ENCODE measurements at places on chromosomes 7 and 10.
A peak's percentile ranks its signal among the peaks of the same experiment; 100 is the strongest.

GRCh38 chr7:29657856-29658255, 94.2 kb downstream of the PRR15 start:
- DNase-seq = no peak

DNA sequence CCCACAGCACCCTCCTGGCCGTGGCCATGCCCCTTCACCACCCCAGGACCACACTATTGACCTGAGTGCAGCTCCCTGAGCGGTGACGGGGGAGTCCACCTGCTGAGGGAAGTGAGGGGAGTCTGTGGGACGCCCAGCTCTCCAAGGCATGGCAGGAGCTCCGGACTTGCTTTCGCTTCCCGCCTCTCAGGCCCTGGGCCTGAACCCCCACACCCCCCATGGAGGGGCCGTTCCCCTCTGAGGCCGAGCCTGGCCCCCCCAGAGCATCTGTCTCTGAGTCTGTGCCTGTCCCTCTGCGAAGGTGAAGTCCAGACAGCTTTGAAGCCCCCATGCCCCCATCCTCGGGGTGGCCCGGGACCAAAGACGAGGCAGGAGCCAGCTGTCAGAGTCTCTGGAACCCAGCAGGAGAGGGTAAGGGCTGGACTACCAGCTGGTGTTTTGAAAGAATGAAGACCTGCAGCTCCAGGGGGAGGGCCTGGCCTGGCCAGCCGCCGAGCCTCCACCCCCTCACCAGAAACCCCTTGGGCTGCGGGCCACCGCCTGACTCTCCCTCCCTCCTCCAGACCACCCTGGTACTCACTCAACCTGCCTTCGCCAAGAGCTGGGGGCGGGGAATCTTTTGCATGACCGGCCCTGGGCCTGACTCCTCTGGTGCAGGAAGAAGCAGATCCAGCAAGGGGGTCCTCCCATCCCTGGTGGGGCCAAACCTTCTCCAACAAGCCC, 114.0 kb downstream of the PDGFA start:
- peak; percentile 69 for DNase-seq

DNA sequence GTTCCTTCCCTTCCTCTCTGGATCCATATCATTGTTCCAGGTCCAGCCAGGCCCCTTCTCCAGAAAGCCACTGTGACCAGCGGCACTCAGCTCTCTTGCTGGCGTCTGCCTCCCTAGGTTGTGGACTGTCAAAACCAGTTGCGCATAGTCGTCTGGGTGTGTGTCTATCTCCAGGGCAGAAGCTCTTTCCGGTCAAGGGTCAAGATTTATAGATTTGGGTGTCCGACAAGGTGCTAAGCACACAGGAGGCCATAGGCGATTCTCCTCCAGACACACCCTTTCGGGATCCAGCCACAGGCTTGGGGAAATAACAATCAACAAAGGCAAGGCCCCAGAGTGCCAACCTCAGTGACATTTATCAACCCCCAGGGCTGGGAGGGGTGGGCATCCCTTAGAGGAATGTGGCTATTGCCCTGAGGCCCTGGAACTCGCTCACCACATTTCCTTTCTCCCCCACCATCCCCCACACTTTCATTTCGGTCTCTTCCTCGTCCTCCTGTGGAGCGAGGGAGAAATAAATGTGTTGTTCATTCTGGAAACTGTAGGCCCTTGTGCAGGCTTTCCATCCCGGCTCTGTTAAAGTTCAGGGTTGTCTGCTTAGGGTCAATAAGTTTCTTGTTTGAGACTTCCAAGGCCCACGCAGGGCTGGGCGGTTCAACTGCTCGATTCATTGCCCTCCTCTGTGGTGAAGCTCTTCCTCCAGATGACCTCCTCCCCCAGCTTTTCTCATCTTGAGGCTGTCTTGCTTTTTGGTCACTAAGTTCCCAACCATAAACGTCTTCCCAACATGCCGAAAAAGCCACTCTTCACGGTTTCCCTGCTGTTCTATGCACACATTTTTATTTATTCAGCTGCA, 57.9 kb downstream of the AFAP1L2 start:
- no peak for DNase-seq

DNA sequence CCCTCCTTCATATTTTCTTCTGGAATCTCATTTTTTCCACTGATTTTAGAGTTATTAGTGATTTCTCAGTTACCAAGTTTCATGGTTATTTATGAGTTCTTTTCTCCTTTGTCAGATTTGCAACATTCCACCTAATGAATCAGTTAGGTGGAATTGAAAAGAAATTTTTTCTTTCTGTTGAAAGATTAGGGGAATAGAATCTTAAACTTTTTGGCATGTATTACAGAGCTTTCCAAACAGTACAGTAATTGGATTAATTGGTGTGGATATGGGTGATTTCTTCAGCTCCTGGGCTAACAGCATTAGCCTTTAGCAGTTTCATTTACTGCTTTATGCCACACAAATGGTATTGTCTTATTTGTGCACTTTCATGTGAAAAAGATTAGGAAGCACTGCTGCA, 17.0 kb downstream of the STAM start:
- DNase-seq = no peak

- DNase-seq = peak; percentile 10
Observed at GRCh38 chr7:95545007-95545615, 51.2 kb downstream of the PDK4 start.

DNA sequence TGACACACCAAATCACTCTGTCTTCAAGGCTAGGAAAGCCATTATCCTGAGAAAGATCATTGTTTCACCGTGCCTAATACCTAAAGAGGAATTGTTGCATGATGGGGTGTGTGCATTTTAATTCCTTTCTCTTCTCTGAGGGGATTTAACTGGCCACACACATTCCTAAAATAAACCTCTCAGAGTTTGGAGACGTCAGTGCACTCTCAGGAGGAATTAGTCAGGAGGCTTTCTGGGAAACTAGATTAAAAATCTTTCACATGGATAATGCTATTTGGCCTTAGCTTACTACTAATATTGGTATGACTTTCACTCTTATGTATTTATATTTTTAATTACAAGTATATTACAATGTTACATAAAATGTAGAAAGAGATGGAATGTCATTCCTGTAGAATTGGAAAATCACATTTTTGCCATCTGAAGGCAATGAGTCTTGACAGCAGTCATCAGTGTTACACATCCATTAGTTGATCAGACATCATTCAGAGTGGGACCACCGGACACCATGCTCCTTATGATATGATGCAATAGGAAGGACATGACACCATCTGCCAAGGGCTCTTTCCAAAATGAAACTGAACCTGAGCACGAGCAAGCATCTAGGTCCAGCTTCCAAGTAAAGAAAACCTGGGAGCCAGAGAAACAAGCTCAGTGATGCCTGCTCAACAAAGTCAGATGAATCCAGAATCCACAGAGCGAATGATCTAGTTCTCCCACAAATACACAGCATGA, 43.1 kb upstream of the TMEM273 start:
- no peak for DNase-seq

- no peak for DNase-seq
Observed at GRCh38 chr10:11473128-11473760, 138.2 kb downstream of the USP6NL start.

GRCh38 chr10:123382491-123382890, 228.3 kb downstream of the BUB3 start:
- no peak for DNase-seq

DNA sequence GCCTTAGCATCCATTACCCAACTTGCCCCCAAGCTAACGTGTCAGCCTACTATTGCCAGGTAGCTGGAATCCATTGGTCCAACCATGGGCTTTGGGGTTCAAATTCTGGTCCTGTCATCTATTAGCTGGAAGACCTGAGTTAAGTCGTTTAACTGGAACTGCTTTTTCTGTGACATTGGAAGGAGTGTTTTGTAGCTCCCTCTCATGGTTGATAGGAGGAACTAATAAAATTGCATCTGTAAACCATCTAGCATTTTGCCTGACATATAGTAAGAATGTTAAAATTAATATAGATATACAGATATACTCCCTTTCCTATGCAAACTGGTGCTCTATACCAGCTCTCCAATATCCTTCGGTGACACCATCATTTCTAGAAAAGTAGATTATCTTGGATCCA, 23.8 kb upstream of the SLF2 start:
- DNase-seq = no peak

- DNase-seq = no peak
Observed at GRCh38 chr7:112882511-112882910, 92.3 kb upstream of the TMEM168 start.

DNA sequence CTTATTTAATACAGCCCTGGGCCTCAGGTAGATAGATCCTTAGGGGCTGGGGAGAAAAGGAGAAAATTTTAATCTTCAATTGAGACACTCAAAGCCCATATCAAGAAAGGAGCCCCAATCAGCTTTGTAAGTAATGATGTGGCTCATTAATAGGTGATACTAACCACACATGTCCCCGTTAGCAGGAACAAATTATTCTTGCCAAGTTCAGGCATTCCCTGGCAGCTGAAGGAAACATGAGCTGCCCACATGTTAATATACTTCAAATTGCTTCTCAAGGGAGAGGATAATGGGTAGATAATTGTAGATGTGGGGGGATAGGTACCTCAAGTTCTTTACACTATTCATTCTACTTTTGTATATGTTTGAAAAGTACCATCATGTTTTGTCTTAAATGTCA, 14.5 kb downstream of the IFIT5 start:
- DNase-seq = no peak

- DNase-seq = no peak
Observed at GRCh38 chr10:32384171-32384570, 37.2 kb upstream of the EPC1 start.

- DNase-seq = no peak
Observed at GRCh38 chr7:77825131-77825530, 26.6 kb downstream of the PHTF2 start.

GRCh38 chr7:17444673-17445072, 146.2 kb downstream of the AHR start:
- no peak for DNase-seq

DNA sequence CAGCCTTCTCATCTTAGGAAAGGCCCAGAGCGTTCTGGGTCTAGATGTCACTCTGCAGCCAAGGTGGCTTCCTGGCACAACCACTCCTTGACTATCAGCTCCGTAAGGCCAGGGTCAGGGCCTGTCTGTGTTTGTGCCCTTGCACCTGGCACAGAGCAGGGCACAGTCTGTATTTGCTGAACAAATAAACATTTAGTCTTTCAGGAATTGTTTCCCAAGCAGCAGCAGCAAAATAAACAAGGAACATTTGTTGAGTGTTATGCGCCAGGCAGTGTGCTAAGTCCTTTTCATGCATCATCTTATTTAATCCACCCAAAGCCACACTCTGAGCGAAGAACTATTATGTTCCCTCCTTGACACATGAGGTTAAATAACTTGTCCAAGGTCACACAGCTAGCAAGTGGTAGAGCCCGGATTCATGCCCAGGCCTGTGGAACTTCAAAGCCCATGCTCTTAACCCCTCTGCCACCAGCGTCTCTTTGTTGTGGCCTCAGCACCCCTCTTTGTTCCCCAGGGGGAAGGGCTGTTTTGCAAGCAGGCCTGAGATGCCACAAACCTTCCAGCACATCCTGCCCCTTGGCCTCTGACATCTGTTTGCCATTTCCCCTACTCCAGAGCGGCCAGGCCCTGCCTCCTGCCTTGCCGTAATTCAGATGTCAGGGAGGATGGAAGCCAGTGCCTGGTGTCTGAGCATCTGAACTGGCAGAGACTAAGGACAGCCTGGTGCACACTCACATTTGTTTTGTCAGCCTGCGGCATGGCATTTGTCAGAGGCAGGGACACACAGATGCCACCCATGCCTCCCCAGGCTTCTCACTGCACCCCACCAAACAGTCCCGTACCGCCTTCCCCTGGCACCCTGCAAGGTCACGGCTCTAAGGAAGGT, 325.8 kb upstream of the ZMIZ1 start:
- no peak for DNase-seq

DNA sequence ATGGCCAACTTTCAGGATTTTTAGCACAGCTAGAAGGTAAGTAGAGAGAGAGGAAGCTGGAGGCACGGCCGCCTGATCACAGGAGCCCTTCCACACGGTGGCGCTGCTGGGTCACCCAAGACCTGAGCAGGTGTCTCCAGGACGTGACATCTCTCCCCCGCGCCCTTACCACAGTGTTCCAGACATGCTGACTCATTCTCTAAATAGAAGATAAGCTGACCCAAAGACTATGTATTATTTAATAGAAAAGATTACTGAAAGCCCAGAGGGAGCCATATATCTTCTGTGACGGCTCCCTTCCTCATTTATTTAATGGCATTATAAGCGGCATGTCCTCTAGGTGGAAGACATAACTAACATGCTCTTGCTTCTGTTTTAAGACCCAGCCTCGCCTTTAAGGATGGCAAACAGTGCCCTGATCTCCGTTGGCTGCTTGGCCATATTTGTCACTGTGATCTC, 26.0 kb upstream of the MALSU1 start:
- DNase-seq = peak; percentile 65

GRCh38 chr7:31070991-31071644, 19.0 kb downstream of the ADCYAP1R1 start:
- DNase-seq = no peak

- peak; percentile 68 for DNase-seq
Observed at GRCh38 chr10:111078505-111079185, 1.8 kb downstream of the ADRA2A start.

DNA sequence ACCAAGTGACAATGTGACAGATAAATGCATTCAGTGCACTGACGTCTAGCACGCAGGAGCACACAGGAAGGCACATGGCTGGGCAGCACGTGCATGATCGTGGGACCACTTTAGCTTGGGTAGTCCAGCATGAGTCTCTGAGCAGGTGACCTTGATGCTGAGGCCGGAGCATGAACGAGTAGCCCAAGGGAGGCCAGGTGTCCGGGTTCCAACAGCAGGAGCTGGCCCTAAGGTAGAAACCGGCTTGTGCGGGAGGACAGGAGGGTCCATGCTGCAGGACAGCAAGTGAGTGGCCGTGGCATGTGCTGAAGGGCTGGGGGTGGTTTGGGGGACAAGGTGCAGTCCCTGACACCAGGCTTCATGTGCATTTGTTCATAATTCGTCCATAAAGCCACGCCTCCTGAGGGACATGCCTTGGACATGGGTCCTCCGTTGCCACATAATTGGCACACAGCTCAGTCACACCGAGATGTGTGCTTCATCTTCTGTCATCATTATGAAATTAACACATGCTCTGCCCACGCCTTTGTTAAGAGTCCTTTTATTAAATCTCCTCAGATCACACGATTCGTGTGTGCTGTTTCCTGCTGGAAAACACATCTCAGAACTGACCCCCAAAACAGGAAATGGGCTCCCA, 3.1 kb upstream of the STK32C start:
- DNase-seq = no peak

DNA sequence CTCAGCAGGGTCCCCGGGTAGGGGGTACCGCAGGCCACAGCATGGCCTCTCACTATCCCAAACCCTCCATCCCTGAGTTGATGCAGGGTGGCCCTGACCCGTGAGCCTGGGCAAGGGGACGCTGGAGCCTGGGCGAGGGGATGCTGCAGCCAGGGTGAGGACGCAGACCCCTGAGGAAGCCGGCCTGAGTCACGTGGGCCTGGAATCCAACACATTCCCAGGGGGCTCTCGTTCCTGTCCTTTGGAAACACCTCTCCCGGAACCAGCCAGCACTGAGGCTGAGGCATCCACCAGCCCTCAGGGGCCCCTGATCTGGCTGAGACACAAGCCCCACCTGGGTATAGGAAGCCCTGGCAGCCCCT, 61.5 kb upstream of the NKX6-2 start:
- DNase-seq = no peak

GRCh38 chr10:98408799-98409198, 6.2 kb downstream of the PYROXD2 start:
- no peak for DNase-seq

- no peak for DNase-seq
Observed at GRCh38 chr10:78049851-78050250, 16.2 kb downstream of the RPS24 start.

Data from retina (tissue), 1 donor.